Sigmoid colon (tissue), 7 donors: ENCODE measurements at places on chromosomes 6 and 20. TPM values are rescaled to one million over a fixed set of nuclear protein-coding genes. Genes with fewer than 3 reads are reported as not detected.
A peak's percentile ranks its signal among the peaks of the same experiment; 100 is the strongest.

The CALHM4 gene
- not detected for total RNA-seq

The GABRR2 gene
- total RNA-seq = 0.99 TPM

The WFDC10B gene
- total RNA-seq = not detected

The FOXQ1 gene
- total RNA-seq = 0.33 TPM

The WDR46 gene
- 35.7 TPM for total RNA-seq

The ADIG gene
- total RNA-seq = not detected

The EFCAB8 gene
- 0.49 TPM for total RNA-seq

The HMGCLL1 gene
- 0.28 TPM for total RNA-seq

The ABCC10 gene
- 24.9 TPM for total RNA-seq

The NOX3 gene
- not detected for total RNA-seq

The PARD6B gene
- 1.8 TPM for total RNA-seq

The CCN6 gene
- not detected for total RNA-seq

The ZBP1 gene
- total RNA-seq = not detected

The JAG1 gene
- total RNA-seq = 60.3 TPM

The HLA-DMB gene
- total RNA-seq = 12.2 TPM

The VWA7 gene
- total RNA-seq = 0.71 TPM

The BPI gene
- total RNA-seq = 0.99 TPM

DNA sequence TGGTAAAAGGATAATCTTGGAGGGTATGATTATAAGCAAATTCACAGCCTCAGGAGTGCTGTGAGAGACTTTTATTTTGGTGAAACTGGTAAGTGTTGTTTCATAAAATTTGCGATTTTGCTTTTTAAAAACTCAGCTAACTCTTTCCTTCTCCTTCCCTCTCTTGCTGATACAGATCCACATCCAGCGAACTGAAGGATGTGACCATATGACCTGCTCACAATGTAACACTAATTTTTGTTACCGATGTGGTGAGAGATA lies 77.2 kb upstream of the TPD52L1 start:
- no peak overlapping the region for H3K4me3 ChIP-seq
- H3K4me1 ChIP-seq = peaks cover 8% of the 10 kb centered on the region
- H3K27ac ChIP-seq = no peak overlapping the region
- DNase-seq = no peak
- no peaks in the 10 kb centered on the region for H3K27me3 ChIP-seq
- no peaks in the 10 kb centered on the region for H3K36me3 ChIP-seq

GRCh38 chr6:113112086-113112485 lies 745.1 kb upstream of the MARCKS start:
- no peaks in the 10 kb centered on the region for H3K36me3 ChIP-seq
- no peaks in the 10 kb centered on the region for H3K27me3 ChIP-seq
- no peak for DNase-seq
- H3K4me1 ChIP-seq = no peaks in the 10 kb centered on the region
- H3K4me3 ChIP-seq = no peak overlapping the region
- H3K27ac ChIP-seq = no peak overlapping the region

- DNase-seq = no peak
- H3K4me1 ChIP-seq = no peaks in the 10 kb centered on the region
- no peak overlapping the region for H3K27ac ChIP-seq
- H3K36me3 ChIP-seq = no peaks in the 10 kb centered on the region
- no peak overlapping the region for H3K4me3 ChIP-seq
Measured at GRCh38 chr6:68994521-68994920, 359.4 kb downstream of the ADGRB3 start.

GRCh38 chr6:131636880-131637792 lies at the start of gene ENPP3:
TSS of gene ENPP3 (plus strand) at chr6:131637302. CDS start at chr6:131637385, 83 bp downstream.
- no peak for DNase-seq
- no peak within 1 kb of the TSS for H3K27ac ChIP-seq
- H3K27me3 ChIP-seq = no peaks in the 10 kb centered on the region
- no peak within 1 kb of the TSS for H3K4me3 ChIP-seq
- H3K4me1 ChIP-seq = no peaks in the 10 kb centered on the region

DNA sequence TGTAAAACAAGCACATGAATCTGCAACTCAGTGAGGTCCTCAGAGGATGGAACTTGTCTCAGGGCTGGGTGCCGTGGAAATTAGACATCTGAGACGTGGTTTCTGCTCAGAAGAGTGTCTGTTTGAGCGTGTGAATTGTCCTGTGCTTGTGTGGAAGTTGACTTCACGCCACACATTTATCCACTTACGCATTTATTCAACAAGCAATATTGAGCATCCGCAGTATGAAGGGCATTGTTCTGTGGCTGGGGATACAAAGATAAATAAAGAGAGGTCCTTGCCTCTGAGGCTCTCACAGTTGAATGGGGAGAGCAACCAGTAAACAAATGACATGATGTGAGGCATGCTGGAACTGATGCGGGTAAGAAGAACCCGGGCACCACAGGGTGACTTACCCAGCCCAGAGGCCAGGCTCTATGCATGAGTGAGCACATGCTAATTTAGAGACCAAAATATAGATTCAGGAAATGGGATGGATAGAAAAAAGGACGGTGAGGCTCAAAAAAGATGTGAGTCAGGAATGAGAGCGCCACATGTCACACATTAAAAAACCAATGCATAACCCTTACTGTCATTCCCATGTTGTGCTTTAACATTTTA lies 60.4 kb downstream of the SOBP start:
- no peaks in the 10 kb centered on the region for H3K27me3 ChIP-seq
- no peak overlapping the region for H3K27ac ChIP-seq
- no peak for DNase-seq
- H3K4me1 ChIP-seq = peaks cover 12% of the 10 kb centered on the region

- DNase-seq = no peak
- H3K4me3 ChIP-seq = no peak overlapping the region
- peaks cover 69% of the 10 kb centered on the region for H3K4me1 ChIP-seq
- no peaks in the 10 kb centered on the region for H3K27me3 ChIP-seq
- peak overlapping the region; percentile 58 for H3K27ac ChIP-seq
Measured at GRCh38 chr20:1383623-1384404, 9.0 kb downstream of the FKBP1A start.

- DNase-seq = no peak
- no peaks in the 10 kb centered on the region for H3K27me3 ChIP-seq
- no peak overlapping the region for H3K27ac ChIP-seq
- H3K4me3 ChIP-seq = no peak overlapping the region
Measured at GRCh38 chr20:45230631-45231030, 9.5 kb downstream of the SEMG2 start.

DNA sequence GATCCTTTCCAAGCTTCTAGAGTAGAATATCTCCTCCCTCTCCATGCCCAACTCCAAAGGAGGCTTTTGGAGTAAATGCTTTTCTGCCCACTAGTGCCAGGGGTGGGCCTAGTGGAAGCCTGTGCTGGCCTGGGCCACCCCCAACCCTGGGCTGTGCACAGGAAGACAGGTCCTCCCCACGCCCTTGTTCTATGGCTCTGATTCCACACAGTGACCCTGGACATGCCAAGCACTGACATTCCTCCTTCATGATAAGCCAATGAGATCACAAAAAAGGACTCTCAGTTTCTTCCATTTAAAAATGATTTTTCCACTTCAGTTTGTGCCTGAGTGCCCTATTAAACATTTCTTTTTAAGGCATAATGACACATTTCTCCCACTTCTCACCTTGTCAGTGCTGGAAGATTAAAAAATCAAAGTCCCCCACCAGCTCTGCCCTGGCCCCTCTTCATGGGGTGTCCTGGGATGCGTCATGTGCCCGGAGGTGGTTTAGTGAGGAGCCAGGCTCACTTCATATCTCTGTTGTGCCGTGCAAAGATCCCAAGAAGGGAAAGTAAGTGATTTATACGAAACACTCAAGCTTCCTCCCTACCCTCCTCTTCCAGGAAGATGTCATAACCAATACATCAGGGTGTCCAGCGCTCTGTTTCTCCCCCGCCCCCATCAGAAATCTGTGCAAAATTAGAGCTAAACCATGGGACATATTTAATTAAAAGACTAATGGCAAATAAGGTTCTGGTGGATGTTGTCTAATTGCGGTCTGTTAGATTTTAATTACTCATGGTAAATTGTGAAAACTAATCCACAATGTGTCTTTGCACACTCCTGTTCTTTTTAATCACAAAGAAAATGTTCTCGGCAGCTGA lies 255.0 kb downstream of the NRN1 start:
- no peak overlapping the region for H3K4me3 ChIP-seq
- H3K4me1 ChIP-seq = no peaks in the 10 kb centered on the region
- DNase-seq = no peak
- H3K27ac ChIP-seq = no peak overlapping the region
- no peaks in the 10 kb centered on the region for H3K36me3 ChIP-seq

DNA sequence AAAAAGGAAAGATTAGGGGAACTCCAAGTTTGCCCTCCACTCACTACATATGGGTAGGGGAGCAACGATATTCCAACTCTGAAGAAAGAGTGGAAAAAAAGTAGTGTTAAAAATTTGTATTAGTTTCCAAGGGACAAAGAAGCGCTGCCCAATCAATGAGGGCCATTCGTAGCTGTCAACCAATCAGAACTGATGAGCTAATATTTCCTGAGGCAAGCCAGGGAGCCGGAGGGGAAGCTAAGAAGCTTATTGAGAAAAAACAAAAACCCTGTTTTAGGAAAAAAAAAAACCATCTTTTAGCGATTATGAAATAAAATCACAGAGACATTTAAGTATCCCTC lies 59.5 kb downstream of the TRIM38 start:
- peak overlapping the region; percentile 94 for H3K27ac ChIP-seq
- H3K27me3 ChIP-seq = no peaks in the 10 kb centered on the region
- peak overlapping the region; percentile 66 for H3K4me3 ChIP-seq

GRCh38 chr20:63587776-63588591 lies 13.9 kb upstream of the HELZ2 start:
- H3K36me3 ChIP-seq = peaks cover 26% of the 10 kb centered on the region
- no peaks in the 10 kb centered on the region for H3K4me1 ChIP-seq
- H3K27me3 ChIP-seq = no peaks in the 10 kb centered on the region
- H3K27ac ChIP-seq = no peak overlapping the region
- no peak for DNase-seq

DNA sequence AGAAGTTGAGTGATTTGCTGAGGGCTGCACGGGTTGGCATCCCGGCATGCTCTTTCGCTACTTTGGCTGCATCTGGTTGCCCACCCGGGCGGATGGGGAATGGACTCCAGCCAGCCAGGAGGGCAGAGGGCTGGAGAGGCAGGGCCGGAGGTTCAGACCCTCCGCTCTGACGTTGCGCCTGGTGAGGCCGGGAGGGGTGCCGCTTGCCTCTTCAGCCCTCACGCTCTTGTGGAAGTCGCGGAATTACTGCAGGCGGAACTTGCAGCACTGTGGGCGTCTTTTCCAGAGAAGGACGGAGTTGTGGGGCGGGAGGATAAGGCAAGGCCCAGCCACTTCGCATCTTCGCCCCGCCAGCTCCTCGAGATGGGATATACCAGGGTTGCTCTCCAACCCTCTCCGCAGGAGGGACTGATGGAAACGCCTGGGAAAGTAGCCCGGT lies 656 bp downstream of the RTEL1 start:
- H3K27me3 ChIP-seq = no peaks in the 10 kb centered on the region
- DNase-seq = no peak
- peak overlapping the region; percentile 69 for H3K4me3 ChIP-seq

DNA sequence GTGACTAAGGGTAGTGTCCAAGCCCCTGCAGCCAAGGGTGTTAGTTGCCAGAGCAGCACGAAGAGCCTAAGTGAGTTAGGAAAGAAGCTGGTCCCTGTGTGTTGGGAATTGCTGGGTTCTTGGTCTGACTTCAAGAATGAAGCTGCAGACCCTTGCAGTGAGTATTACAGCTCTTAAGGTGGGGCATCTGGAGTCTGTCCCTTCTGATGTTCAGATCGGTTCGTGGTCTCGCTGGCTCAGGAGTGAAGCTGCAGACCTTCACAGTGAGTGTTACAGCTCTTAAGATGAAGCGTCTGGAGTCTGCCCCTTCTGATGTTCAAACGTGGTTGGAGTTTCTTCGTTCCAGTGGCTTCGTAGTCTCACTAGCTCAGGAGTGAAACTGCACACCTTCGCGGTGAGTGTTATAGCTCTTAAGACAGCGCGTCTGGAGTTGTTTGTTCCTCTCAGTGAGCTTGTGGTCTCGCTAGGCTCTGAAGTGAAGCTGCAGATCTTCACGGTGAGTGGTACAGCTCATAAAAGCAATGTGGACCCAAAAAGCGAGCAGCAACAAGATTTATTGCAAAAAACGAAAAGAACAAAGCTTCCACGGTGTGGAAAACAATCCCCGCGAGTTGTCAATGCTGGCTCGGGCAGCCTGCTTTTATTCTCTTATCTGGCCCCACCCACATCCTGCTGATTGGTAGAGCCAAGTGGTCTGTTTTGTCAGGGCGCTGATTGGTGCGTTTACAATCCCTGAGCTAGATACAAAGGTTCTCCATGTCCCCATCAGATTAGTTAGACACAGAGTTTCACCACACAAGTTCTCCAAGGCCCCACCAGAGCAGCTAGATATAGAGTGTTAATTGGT lies 31.8 kb downstream of the PXDC1 start:
- peaks cover 9% of the 10 kb centered on the region for H3K36me3 ChIP-seq
- peaks cover 20% of the 10 kb centered on the region for H3K4me1 ChIP-seq
- no peak overlapping the region for H3K4me3 ChIP-seq

GRCh38 chr6:160750276-160750689 lies 48.2 kb downstream of the PLG start:
- no peak for DNase-seq
- H3K27ac ChIP-seq = no peak overlapping the region
- H3K36me3 ChIP-seq = no peaks in the 10 kb centered on the region
- H3K4me1 ChIP-seq = no peaks in the 10 kb centered on the region

DNA sequence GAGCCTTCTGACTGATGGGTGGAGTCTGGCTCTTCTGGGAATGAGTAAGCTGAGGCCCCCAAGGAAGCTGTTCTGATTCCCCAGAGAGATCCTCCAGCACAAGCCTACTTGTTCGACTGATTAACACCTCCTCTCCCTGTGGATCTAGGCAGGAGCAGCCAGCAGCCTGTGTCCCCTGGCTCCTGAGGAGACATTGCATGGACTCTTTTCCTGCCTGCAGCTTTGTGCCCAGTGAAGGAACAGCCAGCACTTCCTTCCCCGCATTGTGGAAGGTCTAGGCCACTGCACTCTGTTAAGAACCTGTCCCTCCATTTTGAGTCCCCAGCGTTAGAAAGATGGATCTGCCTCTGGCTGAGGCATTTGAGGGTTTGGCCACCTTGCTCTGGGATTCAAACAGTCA lies 29.1 kb downstream of the LRFN2 start:
- no peaks in the 10 kb centered on the region for H3K4me1 ChIP-seq
- H3K4me3 ChIP-seq = no peak overlapping the region
- no peaks in the 10 kb centered on the region for H3K27me3 ChIP-seq
- no peak overlapping the region for H3K27ac ChIP-seq

- DNase-seq = no peak
- no peak overlapping the region for H3K27ac ChIP-seq
- no peaks in the 10 kb centered on the region for H3K36me3 ChIP-seq
- peaks cover 6% of the 10 kb centered on the region for H3K4me1 ChIP-seq
- peak overlapping the region; percentile 32 for H3K4me3 ChIP-seq
Measured at GRCh38 chr6:160931378-160932310, 59.9 kb upstream of the MAP3K4 start.

- peak overlapping the region; percentile 34 for H3K27ac ChIP-seq
Measured at GRCh38 chr6:22892452-22892851, 323.1 kb downstream of the HDGFL1 start.

DNA sequence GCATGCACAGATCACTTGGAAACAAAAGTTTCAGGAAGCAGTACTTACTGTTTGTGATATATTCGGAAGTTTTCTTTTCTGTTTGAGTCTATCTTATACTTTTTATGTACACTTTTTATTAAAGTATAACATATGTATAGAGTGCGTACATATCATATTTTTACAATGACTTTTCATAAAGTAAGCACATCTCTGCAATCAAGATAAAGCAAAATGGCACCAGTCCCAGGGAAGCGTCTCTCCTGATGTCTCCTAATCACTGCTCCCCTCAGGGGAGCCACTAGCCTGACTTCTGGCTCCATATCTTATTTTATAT lies 26.3 kb downstream of the CDS2 start:
- no peak overlapping the region for H3K4me3 ChIP-seq
- DNase-seq = no peak

- H3K4me3 ChIP-seq = no peak overlapping the region
- H3K27ac ChIP-seq = no peak overlapping the region
- H3K36me3 ChIP-seq = no peaks in the 10 kb centered on the region
Measured at GRCh38 chr6:135081966-135082365, 27.3 kb upstream of the HBS1L start.
